Left lung (tissue), 14 donors: ENCODE measurements at places on chromosomes 1 and 21. TPM values are rescaled to one million over a fixed set of nuclear protein-coding genes. Genes with fewer than 3 reads are reported as not detected.

Gene MYOC
- polyA plus RNA-seq = 2.8 TPM

Gene UQCRHL
- polyA plus RNA-seq = 3.1 TPM

Gene GLUL
- polyA plus RNA-seq = 377 TPM

Gene MSH4
- polyA plus RNA-seq = 0.30 TPM

Gene STUM
- 2.0 TPM for polyA plus RNA-seq

Gene KRTAP7-1
- polyA plus RNA-seq = not detected

Gene PLA2G2D
- polyA plus RNA-seq = 0.15 TPM

Gene IFI6
- polyA plus RNA-seq = 28.2 TPM

Gene CELA3B
- not detected for polyA plus RNA-seq

Gene C1orf94
- not detected for polyA plus RNA-seq

Gene PDPN
- 55.3 TPM for polyA plus RNA-seq
